ENCODE measurements at places on chromosomes 16 and 17.

GRCh38 chr17:61461967-61462718 is 9.9 kb downstream of the TBX4 start:
- no peak for DNase-seq

DNA sequence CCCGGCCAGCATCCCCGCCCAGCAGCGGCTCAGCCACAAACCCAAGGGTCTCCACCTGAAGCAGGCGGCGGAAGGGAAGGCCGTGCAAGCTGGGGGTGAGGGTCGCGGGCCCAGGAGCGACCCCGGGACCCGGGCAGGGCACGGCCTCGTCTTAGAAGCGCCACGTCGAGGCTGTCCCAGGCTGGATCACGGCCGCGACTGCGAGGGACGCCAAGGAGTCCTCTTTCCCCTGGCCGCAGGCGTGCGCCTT is 538 bp upstream of the CCNF start:
- no peak for DNase-seq

GRCh38 chr17:12310811-12311210 is 290.1 kb downstream of the MAP2K4 start:
- no peak for DNase-seq

GRCh38 chr17:47945080-47945479 is 3.7 kb downstream of the PNPO start:
- peak; percentile 75 for DNase-seq

GRCh38 chr16:85988723-85989313 is 89.9 kb downstream of the IRF8 start:
- DNase-seq: no peak

DNA sequence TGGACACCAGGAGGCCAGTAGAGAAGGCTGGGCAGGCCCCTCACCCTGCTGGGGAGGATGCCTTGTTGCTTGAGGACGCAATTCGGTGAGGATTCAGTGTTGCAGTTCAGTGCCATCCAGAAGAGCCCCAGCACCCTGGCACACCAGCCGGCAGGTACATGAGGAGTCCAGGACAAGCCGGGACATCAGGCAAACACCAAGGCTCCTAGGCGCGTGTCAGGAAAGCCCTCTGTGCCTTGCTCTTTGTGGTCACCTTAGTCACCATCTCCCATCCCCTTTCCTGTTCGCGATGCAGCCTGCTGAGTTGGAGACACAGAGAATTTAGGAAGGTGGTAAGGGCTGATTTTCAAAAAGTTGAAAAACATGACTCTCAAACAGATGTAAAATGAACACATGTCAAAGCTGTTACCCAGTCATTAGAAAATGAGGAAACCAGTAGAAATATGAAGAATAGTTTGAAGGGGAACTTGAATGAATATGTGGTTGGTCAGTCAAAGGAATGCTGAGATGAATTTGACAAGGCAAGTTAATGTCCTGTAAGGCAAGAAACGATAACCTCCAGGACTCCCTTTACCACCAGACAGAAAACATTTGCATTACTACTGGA is 2.3 kb upstream of the NCBP3 start:
- DNase-seq: peak; percentile 21

GRCh38 chr17:63751806-63752205 is 10.2 kb upstream of the STRADA start:
- DNase-seq: peak; percentile 59

DNA sequence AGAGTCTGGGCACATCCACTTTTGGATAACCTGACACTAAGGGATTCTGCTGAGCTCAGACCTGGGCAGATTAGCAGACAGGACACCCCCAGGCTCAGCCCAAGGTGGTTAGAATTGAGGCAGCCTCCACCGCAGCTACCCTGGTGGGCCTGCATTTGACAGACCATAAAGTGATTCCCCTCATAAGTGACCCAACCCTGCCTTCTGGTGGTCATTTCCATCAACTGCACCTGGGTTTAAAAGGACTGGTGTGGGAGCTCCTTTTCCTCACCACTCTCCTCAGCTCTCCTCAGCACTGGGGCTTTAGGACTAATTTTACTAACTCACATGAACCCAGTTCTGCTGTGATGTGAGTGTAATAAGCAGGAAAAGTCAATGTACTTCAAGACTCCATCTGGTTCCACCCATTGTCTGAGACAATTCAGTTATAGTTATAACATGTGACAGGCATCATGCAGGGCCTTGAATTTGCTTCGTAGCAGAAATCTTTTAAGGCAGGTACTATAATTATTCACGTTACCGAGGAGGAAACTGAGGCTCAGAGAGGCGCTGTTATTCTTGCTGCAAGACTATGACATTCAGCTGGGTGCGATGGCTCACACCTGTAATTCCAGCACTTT is 42.5 kb downstream of the MYH3 start:
- peak; percentile 48 for DNase-seq

- no peak for DNase-seq
These were observed 172.8 kb downstream of the RBFOX1 start for GRCh38 chr16:7505495-7505894.

GRCh38 chr17:29293890-29294579 is at the start of gene NUFIP2:
TSS of gene NUFIP2 (minus strand) at chr17:29294148. CDS start at chr17:29294059, 89 bp downstream.
- DNase-seq: peak; percentile 99

GRCh38 chr17:28046034-28046825 is 3.8 kb downstream of the NLK start:
- DNase-seq: no peak

- DNase-seq: no peak
These were observed 16.5 kb upstream of the EEF2K start for GRCh38 chr16:22189473-22190080.

- DNase-seq: no peak
These were observed 7.0 kb downstream of the CES5A start for GRCh38 chr16:55868137-55868536.
